ENCODE measurements at places on chromosomes 5 and 9.

- no peak for DNase-seq
Measured at GRCh38 chr9:89791754-89792153, 186.9 kb downstream of the GADD45G start.

GRCh38 chr5:98144116-98144515, 629.3 kb upstream of the RGMB start:
- DNase-seq, result no peak

- peak; percentile 20 for DNase-seq
Measured at GRCh38 chr5:56585461-56585860, 229.9 kb upstream of the MAP3K1 start.

DNA sequence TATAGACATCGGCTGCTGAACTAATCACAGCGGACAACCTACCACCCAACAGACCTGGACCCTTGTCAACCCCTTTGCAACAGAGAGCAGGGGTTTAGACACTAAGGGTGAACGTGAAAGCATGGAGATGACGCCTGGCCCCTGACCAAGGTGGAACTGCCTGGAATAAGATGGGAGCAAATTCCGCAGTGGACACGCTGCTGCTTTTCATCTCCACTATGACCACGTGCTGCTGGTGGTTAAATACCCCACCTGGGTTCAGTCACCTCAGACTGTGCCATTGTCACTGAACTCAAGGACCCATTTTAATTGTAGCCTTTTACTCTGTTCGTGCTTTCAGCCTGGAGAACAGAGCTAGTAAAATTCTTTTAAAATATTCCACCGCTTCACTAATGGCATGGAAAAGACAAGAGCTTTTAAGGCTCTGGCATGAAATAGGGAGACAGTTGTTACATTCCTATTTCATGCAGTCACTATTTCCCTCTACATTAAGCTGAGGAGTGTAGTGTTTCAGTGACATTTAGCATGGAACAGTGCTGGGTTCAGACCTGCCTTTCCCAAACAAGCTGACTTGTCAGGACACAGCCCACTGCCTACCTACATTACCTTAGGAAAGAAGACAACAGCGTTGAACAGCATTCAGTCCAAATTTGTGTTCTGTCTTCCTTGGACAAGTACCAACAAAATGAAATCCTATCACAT, 96.8 kb downstream of the ANKRD18B start:
- no peak for DNase-seq

GRCh38 chr5:14816999-14817761, 54.4 kb downstream of the ANKH start:
- DNase-seq, result no peak

DNA sequence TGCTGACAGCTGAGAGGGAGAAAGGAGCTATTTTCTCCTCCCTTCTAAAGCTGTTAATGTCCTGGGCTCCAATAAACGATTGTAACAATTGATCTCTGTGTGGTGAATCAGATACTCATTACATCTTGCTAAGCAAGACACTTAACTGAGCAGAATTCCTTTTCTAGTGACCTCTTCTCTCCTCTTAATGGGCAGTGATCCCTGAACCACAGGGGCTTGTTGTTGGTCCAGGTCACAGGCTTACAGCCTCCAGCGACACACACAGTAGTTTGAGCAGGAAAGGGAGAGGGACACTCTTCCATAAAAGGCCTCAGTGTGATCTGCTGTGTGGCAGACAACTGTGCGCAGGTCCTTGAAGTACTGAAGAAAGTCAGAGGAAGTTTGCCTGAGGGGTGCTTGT, 58.5 kb upstream of the MYO10 start:
- DNase-seq, result no peak

DNA sequence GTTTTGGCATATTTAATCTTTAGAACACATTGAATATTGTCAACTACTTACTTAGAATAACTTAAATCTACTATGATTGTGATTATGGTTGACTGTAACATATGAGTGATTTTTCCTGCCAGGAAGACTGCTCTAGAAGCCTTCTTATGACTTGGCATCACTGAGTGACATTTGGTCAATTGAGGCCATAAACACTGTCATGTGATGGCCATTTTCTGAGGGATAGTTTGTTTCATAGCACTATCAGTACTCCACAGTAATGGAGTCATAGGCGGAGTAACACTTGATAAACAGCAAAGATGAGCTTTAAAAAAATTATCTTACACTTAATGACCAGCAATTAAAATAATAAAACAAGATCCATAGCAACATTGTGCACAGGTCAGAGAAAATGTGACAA, 31.0 kb downstream of the C9orf40 start:
- no peak for DNase-seq

- DNase-seq, result peak; percentile 30
Measured at GRCh38 chr5:60256546-60256945, 363.0 kb upstream of the PDE4D start.

- DNase-seq, result peak; percentile 49
Measured at GRCh38 chr9:129422843-129423192, 198.1 kb downstream of the C9orf50 start.

- no peak for DNase-seq
Measured at GRCh38 chr5:19497229-19497815, 490.7 kb downstream of the CDH18 start.

Measured in suppressor macrophage (primary cell).